ENCODE measurements at places on chromosomes 5 and 9. TPM values are rescaled to one million over a fixed set of nuclear protein-coding genes. Genes with fewer than 3 reads are reported as not detected.

Gene ANKDD1B
- 0.44 TPM for total RNA-seq

Gene SLC34A3
- not detected for total RNA-seq

Gene LHX3
- total RNA-seq, result not detected

Gene C9orf50
- not detected for total RNA-seq

Gene DNAI1
- 0.22 TPM for total RNA-seq

Gene SSNA1
- total RNA-seq, result 69.2 TPM

GRCh38 chr9:109922617-109923470 is 142.8 kb downstream of the PALM2AKAP2 start:
- H3K27ac ChIP-seq, result no peak overlapping the region
- H3K36me3 ChIP-seq, result no peaks in the 10 kb centered on the region
- no peaks in the 10 kb centered on the region for H3K27me3 ChIP-seq
- peaks cover 4% of the 10 kb centered on the region for H3K4me1 ChIP-seq
- no peak for DNase-seq
- no peak overlapping the region for H3K4me3 ChIP-seq

GRCh38 chr5:141298376-141298775 is 5.5 kb downstream of the SLC25A2 start:
- H3K4me3 ChIP-seq, result no peak overlapping the region
- no peaks in the 10 kb centered on the region for H3K27me3 ChIP-seq
- H3K36me3 ChIP-seq, result peaks cover 4% of the 10 kb centered on the region
- no peak for DNase-seq

- H3K36me3 ChIP-seq, result no peaks in the 10 kb centered on the region
- H3K27me3 ChIP-seq, result no peaks in the 10 kb centered on the region
- DNase-seq, result no peak
- no peak overlapping the region for H3K4me3 ChIP-seq
Observed at GRCh38 chr5:55923865-55924500, 70.8 kb downstream of the IL6ST start.

- no peaks in the 10 kb centered on the region for H3K4me1 ChIP-seq
- no peak overlapping the region for H3K27ac ChIP-seq
- H3K36me3 ChIP-seq, result peaks cover 71% of the 10 kb centered on the region
- no peaks in the 10 kb centered on the region for H3K27me3 ChIP-seq
- H3K4me3 ChIP-seq, result no peak overlapping the region
Observed at GRCh38 chr5:34822956-34823715, 15.8 kb upstream of the TTC23L start.

GRCh38 chr5:132180134-132180745 is 47.4 kb downstream of the P4HA2 start:
- no peak overlapping the region for H3K27ac ChIP-seq
- no peak overlapping the region for H3K4me3 ChIP-seq

- peaks cover 3% of the 10 kb centered on the region for H3K4me1 ChIP-seq
- H3K36me3 ChIP-seq, result peaks cover 4% of the 10 kb centered on the region
- DNase-seq, result no peak
- no peaks in the 10 kb centered on the region for H3K27me3 ChIP-seq
- no peak overlapping the region for H3K27ac ChIP-seq
- H3K4me3 ChIP-seq, result no peak overlapping the region
Observed at GRCh38 chr9:14303521-14303920, 10.4 kb downstream of the NFIB start.

DNA sequence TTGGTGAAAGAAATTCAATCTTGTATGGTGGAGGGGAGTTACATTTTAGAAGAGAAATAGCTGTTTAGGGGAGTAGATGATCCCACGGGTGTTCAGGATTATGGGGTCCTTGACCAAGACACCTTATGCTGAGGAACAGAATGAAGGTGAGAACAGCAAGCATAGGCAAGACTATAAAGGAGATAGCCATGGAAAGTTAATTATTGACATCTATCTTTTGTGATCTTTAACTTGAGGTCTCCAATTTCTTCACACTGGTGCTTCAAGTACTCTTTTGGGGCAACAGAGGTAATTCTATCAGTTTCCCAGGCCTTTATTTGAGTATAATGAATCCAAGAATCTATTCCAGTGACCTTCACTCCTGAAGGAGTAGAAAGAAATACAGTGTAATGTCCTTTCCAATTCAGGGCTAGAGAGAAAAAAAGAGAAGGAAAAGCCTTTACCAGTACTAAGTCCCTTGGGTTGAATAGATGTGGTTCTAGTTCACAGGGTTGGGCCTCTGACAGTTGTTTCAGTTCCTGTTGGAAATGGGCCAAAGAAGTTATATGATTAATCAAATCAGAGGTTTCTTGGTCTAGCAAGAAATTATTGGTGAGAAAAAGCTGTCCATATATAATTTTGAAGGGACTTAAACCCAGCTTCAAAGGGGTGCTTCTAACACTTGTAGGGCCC is 2104.1 kb upstream of the ACO1 start:
- no peaks in the 10 kb centered on the region for H3K36me3 ChIP-seq
- no peak overlapping the region for H3K27ac ChIP-seq
- no peak for DNase-seq
- no peaks in the 10 kb centered on the region for H3K27me3 ChIP-seq

- no peak overlapping the region for H3K4me3 ChIP-seq
- no peaks in the 10 kb centered on the region for H3K36me3 ChIP-seq
- DNase-seq, result no peak
- no peaks in the 10 kb centered on the region for H3K4me1 ChIP-seq
Observed at GRCh38 chr5:20157089-20157488, 169.1 kb upstream of the CDH18 start.

- no peak overlapping the region for H3K27ac ChIP-seq
- H3K27me3 ChIP-seq, result no peaks in the 10 kb centered on the region
- no peak for DNase-seq
- H3K36me3 ChIP-seq, result peaks cover 20% of the 10 kb centered on the region
- no peak overlapping the region for H3K4me3 ChIP-seq
- H3K4me1 ChIP-seq, result peaks cover 4% of the 10 kb centered on the region
Observed at GRCh38 chr5:143019614-143020515, 249.7 kb downstream of the ARHGAP26 start.
